Vagina (tissue), 2 donors: ENCODE measurements at places on chromosomes 5 and 9. TPM values are rescaled to one million over a fixed set of nuclear protein-coding genes. Genes with fewer than 3 reads are reported as not detected.

DNA sequence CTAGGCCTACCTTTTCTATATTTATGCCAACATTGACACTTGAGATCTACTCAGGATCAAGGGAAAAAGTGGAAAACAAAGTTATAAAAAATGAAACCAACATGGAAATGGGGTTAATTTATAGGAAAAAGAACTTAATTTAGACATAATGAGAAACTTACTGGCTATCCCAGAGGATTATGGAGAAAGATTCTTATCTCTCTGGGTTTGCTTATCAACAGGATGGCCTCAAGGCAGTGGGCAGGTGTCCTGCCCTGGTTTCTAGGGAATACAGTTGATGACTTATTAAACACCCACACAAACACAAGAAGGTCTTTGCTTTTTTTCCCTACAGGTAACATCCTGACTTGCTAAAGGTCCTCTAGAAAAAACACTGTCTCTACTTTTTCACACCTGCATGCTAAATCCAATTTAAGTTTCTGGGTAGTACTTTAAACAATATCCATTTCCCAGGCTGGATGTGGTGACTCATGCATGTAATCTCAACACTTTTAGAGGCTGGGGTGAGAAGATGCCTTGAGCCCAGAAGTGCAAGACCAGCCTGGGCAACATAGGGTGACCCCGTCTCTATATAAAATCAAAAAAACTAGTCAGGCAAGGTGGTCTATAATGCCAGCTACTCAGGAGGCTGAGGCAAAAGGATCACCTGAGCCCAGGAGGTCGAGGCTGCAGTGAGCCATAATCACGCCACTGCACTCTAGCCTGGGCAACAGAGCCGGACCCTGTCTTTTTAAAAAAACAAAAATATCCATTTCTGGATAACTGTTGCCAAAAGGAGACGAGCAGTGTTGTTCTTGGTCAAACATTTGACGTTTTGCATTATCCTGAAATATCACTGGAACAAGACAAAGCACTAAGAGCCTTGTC lies 6.6 kb upstream of the ZNF608 start:
- H3K4me3 ChIP-seq: no peak overlapping the region
- no peak for DNase-seq
- H3K36me3 ChIP-seq: no peaks in the 10 kb centered on the region
- no peak overlapping the region for H3K27ac ChIP-seq
- H3K27me3 ChIP-seq: no peaks in the 10 kb centered on the region
- no peaks in the 10 kb centered on the region for H3K4me1 ChIP-seq

The CD72 gene
- total RNA-seq: 5.6 TPM

The FOXD4 gene
- not detected for total RNA-seq

DNA sequence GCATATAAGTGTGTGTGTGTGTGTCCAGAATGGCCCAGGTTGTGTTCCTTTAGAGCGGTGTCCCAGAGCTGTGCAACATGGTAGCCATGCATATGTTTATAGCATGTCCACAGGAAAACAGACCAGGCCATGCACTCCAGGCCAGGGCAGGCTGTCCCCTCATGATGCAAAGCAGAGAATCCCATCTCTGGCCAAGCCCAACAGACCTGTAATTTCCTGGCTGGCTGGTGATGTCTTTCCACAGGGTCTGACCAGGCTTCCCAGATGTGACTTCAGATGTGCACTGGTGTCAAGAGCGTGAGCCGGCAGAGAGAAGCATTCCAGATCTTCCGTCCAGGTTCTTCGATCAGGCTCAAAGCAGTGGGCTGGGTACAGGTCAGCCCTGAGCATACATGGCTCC lies 21.1 kb upstream of the TCF7 start:
- H3K4me3 ChIP-seq: no peak overlapping the region
- H3K4me1 ChIP-seq: no peaks in the 10 kb centered on the region
- DNase-seq: no peak
- no peaks in the 10 kb centered on the region for H3K36me3 ChIP-seq

The MLLT3 gene
- 8.8 TPM for total RNA-seq
